ENCODE measurements at places on chromosomes 11 and 22. TPM values are rescaled to one million over a fixed set of nuclear protein-coding genes. Genes with fewer than 3 reads are reported as not detected.

- peak; percentile 7 for DNase-seq
These were observed 201.0 kb upstream of the NAV2 start for GRCh38 chr11:19511413-19512183.

- DNase-seq: no peak
These were observed 108.4 kb downstream of the ARL14EP start for GRCh38 chr11:30431127-30431814.

KDM2A gene
- 63.9 TPM for total RNA-seq

CTTN gene
- 119 TPM for total RNA-seq

DNA sequence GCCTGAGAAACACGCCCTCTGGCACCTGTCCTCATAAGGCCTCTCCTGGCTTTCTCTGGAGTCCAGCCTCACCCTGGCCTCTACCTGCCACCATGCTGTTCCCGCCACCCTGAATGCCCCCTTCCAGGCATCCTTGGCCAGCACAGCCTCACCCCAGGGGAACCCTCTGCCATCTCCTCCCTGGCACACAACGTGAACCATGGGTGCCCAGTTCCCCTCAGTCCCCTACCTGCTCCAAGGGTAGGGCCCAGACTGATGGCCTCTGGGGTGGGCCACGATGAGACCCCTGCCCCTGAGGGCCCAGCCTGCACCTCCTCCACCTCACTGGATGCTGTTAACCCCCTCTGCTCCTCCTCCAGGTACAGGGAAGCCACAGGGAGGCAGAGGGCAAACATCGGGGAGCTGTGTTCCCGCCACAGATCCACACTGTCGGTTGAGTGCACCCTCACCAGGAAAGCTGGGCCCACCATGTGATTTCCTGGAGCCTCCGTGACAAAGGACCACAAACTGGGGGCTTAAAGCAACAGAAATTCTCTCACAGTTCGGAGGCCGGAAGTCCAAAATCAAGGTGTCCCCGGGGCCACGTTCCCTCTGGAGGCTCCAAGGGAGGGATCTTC lies 169.6 kb downstream of the BRD1 start:
- no peak for DNase-seq

ARCN1 gene
- total RNA-seq: 54.4 TPM

DNA sequence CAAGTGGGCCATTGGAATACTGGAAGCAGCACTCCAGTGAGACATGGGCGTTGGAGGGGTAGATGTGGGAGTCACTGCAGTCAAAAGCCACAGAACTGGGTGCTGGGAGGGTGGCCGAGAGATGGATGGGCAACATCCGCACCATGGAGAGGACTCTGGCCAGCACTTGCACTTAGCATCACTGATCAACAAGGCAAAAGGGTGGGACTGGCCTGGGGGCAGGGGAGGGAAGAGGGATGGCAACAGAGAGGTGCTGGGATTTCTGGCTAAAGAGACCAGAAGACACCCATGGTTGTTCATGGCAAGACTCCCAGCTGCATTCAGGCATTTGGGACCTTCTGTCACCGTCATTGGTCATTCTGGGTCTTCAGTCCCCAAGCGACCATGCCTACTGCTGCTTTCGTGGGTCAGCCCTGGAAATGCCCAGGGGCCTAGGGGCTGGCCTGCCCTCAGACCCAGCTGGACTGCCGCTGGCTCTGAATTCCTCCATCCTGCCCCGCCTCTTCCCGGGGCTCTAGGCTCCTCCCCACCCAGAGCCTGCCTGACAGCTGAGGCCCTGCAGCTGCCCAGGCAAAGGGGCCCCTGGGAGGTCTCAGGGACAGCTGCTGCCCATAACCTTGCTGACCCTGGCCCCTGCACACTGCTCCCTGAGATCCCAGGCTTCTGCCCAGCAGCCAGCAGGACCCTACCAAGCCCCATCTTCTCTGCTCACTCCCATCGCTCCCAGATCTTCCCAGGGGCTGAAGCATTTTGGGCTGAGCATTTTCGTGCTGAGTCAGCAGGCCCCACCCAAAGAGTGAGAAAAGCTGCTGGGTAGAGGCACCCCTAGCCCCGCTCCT lies 13.0 kb upstream of the CDC42EP2 start:
- no peak for DNase-seq

DLG2 gene
- 165 TPM for total RNA-seq

- no peak for DNase-seq
These were observed 51.8 kb upstream of the LIN7C start for GRCh38 chr11:27558401-27558800.

DNA sequence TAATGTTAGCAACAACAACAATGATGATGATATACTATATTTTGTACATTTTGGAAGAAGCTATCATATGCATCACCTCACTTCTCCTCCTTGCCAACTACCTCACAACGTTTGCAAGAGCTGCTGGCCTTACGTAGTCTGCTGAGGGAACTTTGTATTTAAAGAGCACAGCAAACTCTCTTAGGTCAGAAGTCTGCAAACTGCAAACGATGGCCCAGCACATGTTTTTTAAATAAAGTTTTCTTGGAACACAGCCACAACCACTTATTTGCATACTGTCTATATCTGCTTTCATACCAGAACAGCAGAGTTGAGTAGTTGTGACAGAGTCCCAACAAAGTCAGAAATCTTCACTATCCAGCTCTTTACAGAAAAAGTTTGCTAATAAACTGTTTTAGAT lies 261.7 kb downstream of the TENM4 start:
- DNase-seq: no peak

GRCh38 chr11:79086056-79086455 lies 354.8 kb downstream of the TENM4 start:
- DNase-seq: no peak

RIMBP3B gene
- total RNA-seq: 0.27 TPM

SYT12 gene
- total RNA-seq: 3.8 TPM

All from cerebellum (tissue), 4 donors.